Prostate gland (tissue), 2 donors: ENCODE measurements at places on chromosomes 3 and 15. TPM values are rescaled to one million over a fixed set of nuclear protein-coding genes. Genes with fewer than 3 reads are reported as not detected.

- no peaks in the 10 kb centered on the region for H3K4me1 ChIP-seq
- no peak overlapping the region for H3K27ac ChIP-seq
- H3K27me3 ChIP-seq: no peaks in the 10 kb centered on the region
- H3K36me3 ChIP-seq: no peaks in the 10 kb centered on the region
Observed at GRCh38 chr3:16490062-16490619, 23.4 kb downstream of the RFTN1 start.

- H3K4me1 ChIP-seq: no peaks in the 10 kb centered on the region
- no peak overlapping the region for H3K4me3 ChIP-seq
- no peaks in the 10 kb centered on the region for H3K27me3 ChIP-seq
- DNase-seq: no peak
- no peak overlapping the region for H3K27ac ChIP-seq
Observed at GRCh38 chr3:100521439-100521845, 29.0 kb downstream of the TMEM45A start.

DNA sequence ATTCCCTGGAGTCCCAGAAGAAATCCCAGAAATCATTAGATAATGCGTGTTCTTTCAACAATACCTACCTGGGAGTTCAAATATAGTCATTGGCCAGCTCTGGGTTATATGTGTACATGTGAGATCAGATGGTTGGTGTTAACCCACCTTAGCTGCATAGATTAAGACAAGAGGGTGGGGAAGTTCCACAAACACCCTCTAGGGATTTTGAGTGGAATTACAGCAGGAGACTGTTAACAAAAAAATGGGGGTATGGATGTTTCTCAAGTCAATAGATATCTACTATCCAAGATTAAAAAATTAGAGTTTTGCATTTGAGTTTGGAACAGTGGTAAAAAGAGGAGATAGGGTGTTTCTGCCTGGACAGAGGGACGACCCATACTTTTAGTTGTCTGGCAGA, 282.5 kb upstream of the CNTN3 start:
- DNase-seq: no peak
- no peaks in the 10 kb centered on the region for H3K4me1 ChIP-seq
- no peaks in the 10 kb centered on the region for H3K27me3 ChIP-seq

- no peak overlapping the region for H3K27ac ChIP-seq
- no peak for DNase-seq
- H3K36me3 ChIP-seq: no peaks in the 10 kb centered on the region
- no peaks in the 10 kb centered on the region for H3K4me1 ChIP-seq
- no peak overlapping the region for H3K4me3 ChIP-seq
- H3K27me3 ChIP-seq: no peaks in the 10 kb centered on the region
Observed at GRCh38 chr3:30350901-30351300, 255.5 kb upstream of the TGFBR2 start.

DNA sequence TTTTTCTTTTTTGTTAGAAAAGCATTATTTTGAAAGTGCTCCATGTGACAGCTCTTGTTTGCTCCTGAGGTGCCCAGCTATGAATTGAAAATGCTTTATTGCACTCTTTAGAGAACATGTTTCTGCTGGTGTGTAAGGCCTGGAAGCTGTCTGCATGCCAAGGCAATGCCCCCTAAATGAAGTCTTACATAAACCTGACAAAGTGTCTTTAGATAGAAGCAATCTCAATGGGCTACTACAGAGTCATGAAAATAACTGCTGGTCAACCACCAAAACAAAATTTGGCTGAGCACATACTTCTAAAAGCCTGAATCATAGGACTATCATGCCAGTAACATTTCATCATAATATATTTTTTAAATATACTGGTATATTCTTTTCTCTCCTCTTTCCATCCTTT, 178.7 kb downstream of the THRB start:
- H3K4me1 ChIP-seq: no peaks in the 10 kb centered on the region
- no peak for DNase-seq
- no peaks in the 10 kb centered on the region for H3K36me3 ChIP-seq
- H3K27me3 ChIP-seq: no peaks in the 10 kb centered on the region

DNA sequence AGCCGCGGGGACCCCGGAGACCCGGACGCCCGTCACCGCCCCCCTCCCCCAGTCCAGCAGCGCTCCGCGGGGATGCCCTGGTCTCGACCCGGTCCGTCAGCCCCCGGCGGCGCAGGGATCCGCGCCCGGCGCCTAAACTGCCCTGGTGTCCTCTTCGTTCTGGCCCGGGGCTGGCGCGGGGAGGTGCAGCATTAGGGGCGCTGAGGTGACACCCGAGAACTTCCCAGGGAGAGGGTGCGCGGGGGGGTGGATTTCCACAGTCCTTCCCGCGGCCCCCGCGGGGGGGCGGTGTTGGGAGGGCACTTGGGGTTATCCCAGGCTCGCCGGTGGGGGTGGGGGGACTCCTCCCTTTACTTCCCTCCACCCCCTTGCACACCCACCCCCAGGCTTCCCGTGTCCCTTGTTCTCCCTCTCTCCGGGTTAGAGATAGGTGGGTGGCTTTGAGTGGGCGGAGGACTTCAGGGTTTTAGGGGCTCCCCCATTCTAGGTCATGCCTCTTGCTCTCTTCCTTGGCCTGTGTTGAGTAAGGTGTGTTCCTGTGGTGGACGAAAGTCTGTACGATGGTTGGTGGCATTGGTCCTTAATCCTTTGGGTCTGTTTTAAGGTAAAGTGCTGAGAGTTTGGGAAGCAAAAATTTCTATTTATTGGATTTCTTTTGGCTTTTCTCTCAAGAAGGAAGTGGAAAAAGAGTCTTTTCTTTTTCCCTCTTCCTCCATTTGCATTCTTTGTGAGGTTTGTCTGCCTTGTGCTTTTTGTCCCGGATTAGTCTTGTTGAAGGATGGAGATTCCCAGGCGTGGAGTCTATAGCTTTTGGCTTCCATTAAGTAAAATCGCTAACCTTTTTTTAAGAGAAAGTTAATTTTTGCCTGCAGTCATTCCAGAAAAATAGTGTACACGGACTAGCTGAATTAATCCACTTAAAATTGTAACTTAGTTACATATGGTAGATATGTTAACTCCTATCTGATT, 811 bp downstream of the SKIL start:
- H3K4me3 ChIP-seq: peak overlapping the region; percentile 99
- H3K4me1 ChIP-seq: peaks cover 5% of the 10 kb centered on the region

DNA sequence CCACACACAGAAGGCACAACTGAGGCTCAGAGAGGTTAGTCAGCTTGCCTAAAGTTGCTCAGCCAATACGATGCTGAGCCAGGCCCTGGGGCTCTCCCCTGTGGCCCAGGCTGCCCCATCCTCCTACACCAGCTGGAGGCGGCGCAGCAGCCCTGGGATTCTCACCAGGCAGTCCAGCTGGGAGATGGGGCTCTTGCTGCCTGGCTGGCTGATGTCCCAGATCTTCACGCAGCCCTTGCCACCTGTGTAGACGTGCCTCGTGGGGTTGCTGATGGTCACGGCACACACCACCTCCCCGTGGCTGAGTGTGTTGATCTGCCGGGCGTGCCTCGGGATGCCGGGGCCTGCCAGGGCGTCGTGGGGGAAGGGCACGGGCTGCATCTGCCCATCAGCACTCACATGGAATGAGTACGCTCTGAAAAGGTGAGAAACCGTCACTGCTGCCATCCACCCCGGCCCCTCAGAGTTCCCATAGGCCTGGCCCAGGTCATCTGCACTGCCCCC, 42.8 kb downstream of the TLE3 start:
- H3K27me3 ChIP-seq: no peaks in the 10 kb centered on the region
- H3K4me3 ChIP-seq: no peak overlapping the region
- DNase-seq: no peak
- peaks cover 75% of the 10 kb centered on the region for H3K36me3 ChIP-seq
- no peaks in the 10 kb centered on the region for H3K4me1 ChIP-seq

DNA sequence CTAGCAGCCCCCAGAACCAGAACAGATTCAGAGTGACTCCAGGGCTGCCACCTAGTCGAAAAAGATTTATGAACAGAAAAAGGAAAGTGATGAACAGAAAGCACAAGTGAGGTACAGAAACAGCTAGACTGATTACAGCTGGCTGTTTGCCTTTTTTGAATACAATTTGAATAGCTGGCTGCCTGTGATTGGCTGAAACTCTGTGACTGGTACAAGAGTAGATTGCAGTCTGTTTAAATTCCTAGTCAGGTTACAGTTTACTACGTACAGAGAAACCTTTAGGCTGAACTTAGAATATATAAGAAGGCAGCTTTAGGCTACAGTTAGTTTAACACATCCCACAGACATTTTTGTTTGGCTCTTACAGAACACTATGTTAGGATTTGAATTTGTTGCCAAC, 10.0 kb downstream of the CCDC13 start:
- no peaks in the 10 kb centered on the region for H3K27me3 ChIP-seq
- H3K36me3 ChIP-seq: no peaks in the 10 kb centered on the region

GRCh38 chr15:59532770-59533379, 78.7 kb upstream of the GCNT3 start:
- no peak overlapping the region for H3K4me3 ChIP-seq
- no peaks in the 10 kb centered on the region for H3K36me3 ChIP-seq
- H3K27ac ChIP-seq: no peak overlapping the region
- H3K27me3 ChIP-seq: no peaks in the 10 kb centered on the region
- peak; percentile 14 for DNase-seq

GRCh38 chr3:169153656-169154055, 509.9 kb downstream of the MECOM start:
- H3K4me3 ChIP-seq: no peak overlapping the region
- DNase-seq: no peak
- H3K4me1 ChIP-seq: no peaks in the 10 kb centered on the region
- H3K27me3 ChIP-seq: no peaks in the 10 kb centered on the region
- no peaks in the 10 kb centered on the region for H3K36me3 ChIP-seq

GRCh38 chr3:84967767-84968581, 9.2 kb downstream of the CADM2 start:
- no peak for DNase-seq
- no peaks in the 10 kb centered on the region for H3K4me1 ChIP-seq
- no peaks in the 10 kb centered on the region for H3K27me3 ChIP-seq

- no peak overlapping the region for H3K27ac ChIP-seq
- DNase-seq: no peak
- H3K27me3 ChIP-seq: no peaks in the 10 kb centered on the region
Observed at GRCh38 chr3:2454865-2455264, 356.2 kb downstream of the CNTN4 start.

DNA sequence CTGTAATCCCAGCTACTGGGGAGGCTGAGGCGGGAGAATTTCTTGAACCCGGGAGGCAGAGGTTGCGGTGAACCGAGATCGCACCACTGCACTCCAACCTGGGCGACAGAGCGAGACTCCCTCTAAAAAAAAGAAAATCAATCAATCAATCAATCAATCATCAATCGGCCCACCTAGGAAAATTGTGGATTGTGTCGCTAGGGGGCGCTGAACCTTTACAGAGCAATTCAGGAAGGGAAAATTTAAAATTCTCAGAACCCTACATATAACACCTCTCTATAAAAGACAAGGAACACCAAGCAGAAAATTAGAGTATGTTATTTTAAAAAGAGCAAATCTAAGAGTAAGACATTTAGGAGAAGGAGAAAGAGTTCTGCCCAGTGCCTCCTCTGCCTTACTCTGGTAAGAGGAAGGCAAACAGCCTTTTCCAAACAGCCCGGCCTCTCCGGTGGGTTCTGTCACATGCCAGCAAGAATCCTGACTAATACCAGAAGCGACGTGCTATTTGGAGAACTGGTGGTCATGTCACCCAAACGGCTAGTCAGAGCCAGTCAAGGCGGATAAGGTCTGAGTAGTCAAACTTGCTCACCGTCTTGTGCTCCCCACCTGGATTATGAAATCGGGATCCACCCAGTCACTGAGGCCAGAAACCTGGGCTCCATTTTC, 22.3 kb upstream of the SMCO1 start:
- no peaks in the 10 kb centered on the region for H3K4me1 ChIP-seq
- H3K4me3 ChIP-seq: no peak overlapping the region
- no peak overlapping the region for H3K27ac ChIP-seq
- no peaks in the 10 kb centered on the region for H3K27me3 ChIP-seq
- no peak for DNase-seq
- H3K36me3 ChIP-seq: no peaks in the 10 kb centered on the region

DNA sequence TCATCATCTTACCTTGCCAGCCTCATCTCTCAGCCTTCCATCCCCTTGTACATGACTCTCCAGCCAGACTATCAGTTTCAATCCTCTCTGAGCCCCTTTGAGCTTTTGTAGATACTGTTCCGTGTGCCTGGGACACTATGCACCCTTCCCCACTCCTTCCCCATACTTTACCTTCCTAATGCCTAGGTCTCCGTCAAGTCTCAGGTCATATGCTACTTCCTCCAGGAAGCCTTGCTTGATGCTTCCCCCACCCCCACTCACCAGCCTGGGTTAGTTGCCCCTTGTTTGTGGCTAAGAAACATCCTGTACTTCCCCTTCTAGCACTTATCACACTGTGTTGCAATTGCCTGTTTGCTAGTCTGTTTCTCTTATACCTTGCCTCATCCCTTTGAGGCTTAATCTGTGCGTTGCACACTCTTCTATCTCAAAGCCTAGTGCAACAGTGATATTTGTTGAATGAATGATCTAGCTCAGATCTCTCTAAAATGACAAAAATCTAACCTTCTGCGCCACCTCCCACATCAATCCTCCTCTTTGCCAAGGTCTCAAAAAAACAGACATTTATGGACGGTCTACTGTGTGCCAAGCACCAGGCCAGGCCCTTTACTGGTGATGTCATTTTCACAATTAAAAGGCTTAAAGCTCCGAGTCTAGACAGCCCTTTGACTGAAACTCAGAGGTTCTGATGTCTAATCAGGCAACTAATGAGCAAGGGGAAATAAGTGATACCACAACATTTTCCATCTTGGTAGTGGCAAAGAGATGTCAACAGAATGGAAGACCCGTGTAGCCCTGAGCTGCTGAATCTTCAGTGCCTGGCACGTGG, 6.5 kb upstream of the USP3 start:
- DNase-seq: no peak
- H3K36me3 ChIP-seq: no peaks in the 10 kb centered on the region
- H3K27me3 ChIP-seq: no peaks in the 10 kb centered on the region
- H3K27ac ChIP-seq: peak overlapping the region; percentile 11
- no peak overlapping the region for H3K4me3 ChIP-seq

GRCh38 chr15:76235186-76235826, 76.0 kb downstream of the ETFA start:
- no peak overlapping the region for H3K27ac ChIP-seq
- no peaks in the 10 kb centered on the region for H3K27me3 ChIP-seq
- no peaks in the 10 kb centered on the region for H3K36me3 ChIP-seq

DNA sequence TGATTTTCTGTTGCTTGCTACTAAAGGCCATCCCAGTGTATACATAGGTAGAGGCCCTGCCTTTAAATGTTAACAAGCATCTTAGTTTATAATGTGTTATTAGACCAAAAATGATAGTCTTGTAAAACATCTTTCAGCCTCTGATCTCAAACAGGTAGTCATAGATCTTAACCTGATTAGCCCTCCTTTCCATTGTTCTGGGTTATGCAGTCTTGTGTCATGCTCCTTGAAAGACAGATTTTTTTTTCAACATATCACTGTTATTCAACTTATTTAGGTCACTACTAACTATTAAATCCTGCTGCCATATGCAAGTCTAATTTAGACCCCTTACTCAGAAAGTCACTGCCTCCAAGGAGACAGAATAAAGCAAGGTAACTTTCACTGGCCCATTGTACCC, 19.1 kb upstream of the CLDN16 start:
- H3K36me3 ChIP-seq: no peaks in the 10 kb centered on the region
- no peak for DNase-seq
- H3K4me3 ChIP-seq: no peak overlapping the region
- H3K27ac ChIP-seq: peak overlapping the region; percentile 46
- no peaks in the 10 kb centered on the region for H3K4me1 ChIP-seq

GRCh38 chr15:64224511-64224910, 61.7 kb upstream of the PPIB start:
- no peak overlapping the region for H3K27ac ChIP-seq
- H3K4me3 ChIP-seq: no peak overlapping the region
- H3K4me1 ChIP-seq: no peaks in the 10 kb centered on the region
- no peaks in the 10 kb centered on the region for H3K36me3 ChIP-seq

FGF12 gene
- total RNA-seq: 5.7 TPM

CSPG4 gene
- 29.4 TPM for total RNA-seq

DLL4 gene
- total RNA-seq: 6.5 TPM

IVD gene
- 115 TPM for total RNA-seq

MYL3 gene
- 1.9 TPM for total RNA-seq

TMC3 gene
- 0.14 TPM for total RNA-seq

CFAP100 gene
- not detected for total RNA-seq

MESP2 gene
- total RNA-seq: 1.4 TPM
